MG63 (cell line): ENCODE measurements at places on chromosomes 7 and 10. TPM values are rescaled to one million over a fixed set of nuclear protein-coding genes. Genes with fewer than 3 reads are reported as not detected.

DNA sequence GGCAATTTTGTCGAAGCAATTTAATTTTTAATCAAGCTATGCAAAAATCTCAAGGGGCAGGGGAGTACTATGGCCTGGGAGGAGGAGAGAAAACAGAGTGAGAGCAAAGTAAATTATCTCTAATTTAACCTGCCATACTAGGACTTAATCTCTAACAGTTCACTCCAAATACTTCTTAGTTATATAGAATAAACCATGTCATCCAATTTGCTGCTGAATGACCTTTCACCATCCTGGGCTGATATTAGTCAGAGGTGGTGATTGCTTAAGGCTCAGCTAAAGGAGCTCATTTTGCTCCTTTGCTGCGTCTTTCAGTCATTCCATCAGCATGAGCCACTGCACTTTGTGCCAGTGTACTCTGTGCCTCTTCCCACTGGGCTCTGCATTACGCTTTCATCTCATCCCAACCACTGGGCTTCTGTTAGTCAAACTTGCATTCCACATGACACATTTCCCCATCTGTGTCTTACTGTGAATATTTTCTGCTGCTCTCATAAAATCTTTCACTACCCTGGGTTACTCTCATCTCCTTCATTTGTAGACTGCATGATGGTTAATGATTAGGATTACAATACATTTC lies 84.3 kb downstream of the CD36 start:
- DNase-seq: peak; percentile 93

Gene CYP2C9
- total RNA-seq: not detected in 2 replicates

DNA sequence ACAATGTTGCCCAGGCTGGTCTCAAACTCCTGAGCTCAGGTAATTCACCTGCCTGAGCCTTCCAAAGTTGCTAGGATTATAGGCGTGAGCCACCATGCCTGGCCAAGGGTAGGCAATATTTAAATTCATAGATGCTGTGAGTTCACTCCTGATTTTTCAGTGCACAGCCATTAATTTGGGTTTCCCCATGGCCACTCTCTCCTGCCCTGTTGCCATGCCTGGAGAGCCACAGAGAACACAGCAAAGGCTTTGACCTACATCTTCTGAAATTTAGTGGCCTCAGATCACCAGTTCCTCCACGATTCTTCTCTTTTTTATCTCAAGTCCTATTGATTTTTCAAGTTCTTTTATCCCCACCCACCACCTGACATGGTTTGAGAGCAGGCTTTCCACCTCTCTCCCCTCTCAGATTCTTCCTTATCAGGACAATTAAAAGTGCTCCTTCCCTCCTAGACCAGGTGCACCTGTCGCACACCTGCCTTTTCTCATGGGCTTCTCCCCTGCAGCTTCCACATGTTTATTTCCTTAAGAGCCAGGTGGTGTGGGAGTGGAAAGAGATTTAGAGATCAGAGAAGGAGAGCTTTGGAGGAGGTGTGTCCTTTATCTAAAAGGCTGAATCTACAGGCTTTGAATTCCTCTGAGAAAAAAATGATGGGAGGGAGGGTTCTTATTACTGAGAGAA lies 123.8 kb downstream of the ADRA2A start:
- DNase-seq: no peak

GRCh38 chr7:42624471-42624870 lies 287.4 kb downstream of the C7orf25 start:
- no peak for DNase-seq
